SK-N-SH treated with all-trans-retinoic acid at 6 μM for 48 hours (cell line): ENCODE measurements at places on chromosomes 1 and 21.

- ATAC-seq, result no peak
These were observed 459 bp downstream of the FOXE3 start for GRCh38 chr1:47416319-47417169.

- no peak for ATAC-seq
These were observed 105.5 kb downstream of the RPE65 start for GRCh38 chr1:68344208-68344607.

- no peak for ATAC-seq
These were observed 85.9 kb upstream of the IVNS1ABP start for GRCh38 chr1:185402930-185403329.

DNA sequence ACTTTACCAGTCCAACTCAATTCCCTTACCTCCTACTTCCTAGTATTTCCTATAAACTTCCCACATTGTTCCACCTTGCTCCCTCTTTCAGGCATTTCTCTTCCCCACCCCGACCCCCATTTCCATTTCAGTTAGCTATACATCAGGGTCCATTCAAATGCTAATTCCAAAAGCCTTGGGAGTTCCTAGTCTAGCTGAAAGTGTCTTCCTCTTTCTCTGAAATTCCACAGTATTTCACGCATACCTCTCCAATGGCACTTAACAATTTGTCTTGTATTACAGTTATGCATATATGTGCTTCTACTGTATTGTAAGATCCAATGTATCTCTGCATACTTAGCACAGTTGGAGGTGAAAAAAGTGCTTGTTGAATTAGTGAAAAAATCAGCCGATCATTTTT is 94.9 kb downstream of the ZNF644 start:
- ATAC-seq, result no peak
